GM19239 (cell line): ENCODE measurements at places on chromosomes 12 and 14.

DNA sequence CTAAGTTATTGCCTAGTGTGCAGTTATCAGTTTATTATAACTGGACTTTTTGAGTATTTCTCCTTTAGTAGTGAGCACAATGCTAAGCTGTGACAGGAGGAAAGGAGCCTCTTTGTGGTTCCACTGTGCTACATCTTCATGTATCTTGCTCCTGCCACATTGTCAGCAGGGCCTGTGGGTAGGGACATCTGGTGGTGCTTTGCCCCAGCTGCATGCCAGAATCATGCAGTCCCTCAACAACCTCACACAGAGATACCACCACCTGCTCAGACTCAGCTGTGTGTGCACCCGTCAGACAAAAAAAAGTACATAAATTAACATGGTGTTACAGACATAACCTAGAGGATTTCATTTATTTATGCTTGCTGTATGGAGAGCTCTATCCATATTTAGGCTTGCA, 51.1 kb downstream of the MIS18BP1 start:
- no peak for DNase-seq

DNA sequence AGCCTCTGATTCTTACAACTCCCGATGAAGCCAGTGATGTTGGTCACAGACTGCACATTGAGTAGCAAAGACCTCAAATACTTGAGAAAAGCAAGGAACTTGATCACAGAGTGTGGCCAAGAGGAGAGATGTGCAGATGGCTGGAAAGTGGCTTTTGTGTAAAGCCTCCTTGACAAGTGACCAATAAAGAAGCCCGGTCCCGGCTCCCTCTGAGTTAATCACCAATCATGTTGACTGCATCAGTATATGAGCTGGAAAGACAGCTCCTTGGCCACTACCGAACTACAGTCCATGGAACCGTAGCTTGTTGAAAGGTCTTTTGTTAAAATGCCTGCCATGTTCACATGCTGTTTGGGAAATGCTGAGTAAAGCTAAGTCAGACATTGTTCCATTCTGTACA, 23.7 kb upstream of the SERPINA6 start:
- DNase-seq = no peak

DNA sequence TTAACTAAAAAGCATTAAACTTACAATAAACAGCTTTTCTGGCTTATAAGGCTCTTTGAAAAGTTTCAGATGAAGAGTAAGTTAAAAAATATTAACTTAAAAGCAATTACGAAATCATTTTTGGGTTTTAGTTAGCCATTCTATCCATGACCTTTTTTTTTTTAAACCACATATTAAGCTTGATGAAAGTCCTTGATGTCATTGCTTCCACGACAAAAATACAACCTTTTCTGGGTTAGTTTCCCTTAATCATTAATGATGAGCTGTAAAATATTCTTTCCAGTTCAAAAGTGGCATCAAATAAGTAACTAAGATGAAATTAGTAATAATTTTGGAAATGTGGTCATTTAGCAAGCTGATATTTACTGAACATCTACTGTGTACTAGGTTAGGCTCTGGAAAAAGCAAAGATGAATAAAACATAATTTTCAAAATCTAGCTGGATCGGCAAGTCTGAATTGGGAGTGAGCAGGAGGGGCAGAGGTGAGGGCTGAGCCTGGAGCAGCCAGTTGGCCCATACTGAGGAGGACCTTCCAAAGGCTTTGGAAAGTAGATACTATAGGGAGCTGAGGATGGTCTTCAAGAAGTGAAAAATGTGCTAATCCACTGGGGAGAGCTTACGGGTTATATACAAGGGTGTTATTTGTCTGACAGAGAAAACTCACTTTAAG, 345.2 kb downstream of the ZFP36L1 start:
- DNase-seq = no peak

DNA sequence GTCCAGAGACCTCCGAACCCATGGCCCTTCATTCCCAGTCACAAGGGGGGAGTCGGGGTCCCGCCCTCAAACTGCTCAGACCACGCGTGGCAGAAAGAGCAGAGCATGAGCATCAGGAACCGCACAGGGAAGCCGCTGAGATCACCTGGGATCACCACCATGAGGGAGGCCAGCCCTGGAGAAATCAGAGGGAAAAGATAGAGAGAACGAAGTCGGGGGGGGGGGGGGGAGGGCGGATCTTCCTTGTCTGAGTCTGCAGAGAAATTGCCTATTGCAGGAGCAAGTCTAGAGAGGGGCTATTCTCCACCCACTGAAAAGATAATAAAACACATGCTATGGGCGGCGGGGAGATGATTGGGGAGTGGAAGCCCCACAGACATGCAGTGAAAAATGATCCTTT, 884 bp upstream of the TMEM132C start:
- no peak for DNase-seq

- no peak for DNase-seq
Measured at GRCh38 chr12:116590561-116590960, 31.4 kb downstream of the MAP1LC3B2 start.

DNA sequence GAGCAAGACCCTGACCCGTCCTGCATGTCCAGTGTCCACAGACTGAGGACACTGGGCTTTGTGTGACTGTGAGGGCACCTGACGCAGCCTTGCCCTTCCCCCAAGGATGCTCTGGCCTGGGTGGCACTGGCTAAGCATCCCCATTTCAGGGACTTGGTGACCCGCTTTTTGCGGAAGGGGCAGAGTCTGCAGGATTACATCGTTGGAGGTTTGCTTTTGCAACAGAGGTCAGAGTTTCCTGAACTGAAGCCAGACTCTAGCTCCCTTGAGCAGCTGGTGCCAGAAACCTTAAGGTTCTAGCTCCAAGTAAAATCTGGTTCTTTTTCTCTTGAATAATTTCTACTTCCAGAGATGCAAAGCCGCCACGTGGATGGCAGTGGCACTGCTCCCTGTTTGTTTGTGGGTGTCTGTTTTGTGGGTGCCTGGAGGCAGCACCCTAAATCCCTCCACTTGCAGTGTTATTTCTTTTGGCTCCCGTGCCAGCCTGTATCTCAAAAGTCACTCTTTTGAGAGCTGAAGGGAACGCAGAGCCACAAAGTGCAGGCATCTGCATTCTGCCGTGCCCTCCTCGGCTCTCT, 184.7 kb downstream of the TSPAN9 start:
- DNase-seq = no peak

GRCh38 chr14:80504781-80505180, 293.5 kb upstream of the DIO2 start:
- DNase-seq = no peak

- DNase-seq = no peak
Measured at GRCh38 chr12:26128168-26128567, 3.3 kb upstream of the BHLHE41 start.
